ENCODE measurements at places on chromosomes 7 and 10.

- DNase-seq, result no peak
Measured at GRCh38 chr10:96170230-96170629, 40.1 kb downstream of the ZNF518A start.

GRCh38 chr10:2463316-2463715 is 604.0 kb upstream of the PFKP start:
- no peak for DNase-seq

DNA sequence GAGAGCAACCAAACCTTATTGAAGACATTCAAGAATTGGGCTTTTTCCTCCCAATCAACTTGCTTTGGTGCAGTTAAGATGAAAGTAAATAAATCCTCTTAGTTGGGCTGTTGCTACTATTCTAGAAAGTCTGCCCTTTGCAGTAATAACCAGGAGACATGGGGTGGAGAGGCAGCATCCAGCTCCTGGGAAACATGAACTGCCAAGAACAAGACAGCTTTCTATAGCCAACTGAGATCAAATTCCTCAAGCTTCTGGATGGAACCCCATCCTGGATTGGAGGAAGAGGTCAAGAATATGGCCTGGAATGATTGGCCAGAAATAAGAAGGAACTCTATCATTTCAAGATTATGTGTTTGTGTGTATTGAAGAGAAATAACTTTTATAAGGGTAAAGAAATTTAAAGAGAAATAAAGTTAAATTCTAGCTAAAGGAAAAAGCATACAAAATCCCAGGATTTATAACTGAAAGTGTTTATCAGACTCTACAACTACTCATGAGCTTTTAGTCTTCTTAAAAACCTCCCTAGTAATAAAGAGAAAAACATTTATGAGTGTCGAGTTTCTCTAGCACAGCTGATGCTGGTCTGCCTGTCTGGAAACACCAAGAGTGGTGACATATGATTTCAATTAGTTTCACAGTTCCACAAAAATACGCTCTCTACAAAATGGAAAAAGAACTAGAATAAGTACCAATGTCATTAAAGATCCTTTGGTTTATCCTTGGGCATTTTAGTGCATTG is 70.1 kb upstream of the COL1A2 start:
- DNase-seq, result no peak

DNA sequence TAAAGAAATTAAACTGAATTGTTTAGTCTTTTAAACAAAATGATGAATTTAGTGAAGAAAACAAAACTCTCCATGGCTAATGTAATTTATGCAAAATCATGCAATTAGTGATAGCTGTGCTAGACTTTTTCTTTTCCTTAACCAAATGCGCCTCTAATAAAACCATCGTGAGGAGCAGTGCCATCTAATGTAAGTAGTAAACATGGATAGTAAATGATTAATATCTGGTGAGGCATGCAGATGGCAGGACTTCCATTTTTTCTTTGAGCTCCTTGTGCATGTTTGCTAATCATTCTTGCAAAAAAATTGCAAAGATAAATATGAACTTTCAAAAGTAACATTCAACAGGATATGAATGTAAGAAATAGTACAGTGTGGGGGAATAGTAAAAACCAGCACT is 2.3 kb downstream of the INSYN2A start:
- no peak for DNase-seq

DNA sequence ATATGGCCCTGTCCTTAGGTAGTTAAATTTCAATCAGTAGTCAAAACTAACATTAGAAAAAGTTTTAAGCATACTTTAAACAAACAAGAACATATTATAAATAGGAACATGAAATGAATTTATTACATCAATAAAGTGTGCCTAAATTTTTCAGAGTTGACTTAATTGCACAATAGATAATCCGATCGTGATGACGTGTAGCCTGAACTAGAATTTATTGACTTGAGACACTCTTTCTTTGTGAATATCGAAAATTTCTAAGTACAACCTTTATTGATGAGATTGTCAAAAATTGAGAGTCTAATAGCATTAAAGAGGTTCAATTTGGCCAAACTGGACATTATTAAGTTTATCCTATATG is 56.0 kb downstream of the CALD1 start:
- DNase-seq, result no peak

- DNase-seq, result no peak
Measured at GRCh38 chr7:10940704-10941355, 32.8 kb upstream of the PHF14 start.

- no peak for DNase-seq
Measured at GRCh38 chr10:105070952-105071351, 429.9 kb downstream of the SORCS3 start.

DNA sequence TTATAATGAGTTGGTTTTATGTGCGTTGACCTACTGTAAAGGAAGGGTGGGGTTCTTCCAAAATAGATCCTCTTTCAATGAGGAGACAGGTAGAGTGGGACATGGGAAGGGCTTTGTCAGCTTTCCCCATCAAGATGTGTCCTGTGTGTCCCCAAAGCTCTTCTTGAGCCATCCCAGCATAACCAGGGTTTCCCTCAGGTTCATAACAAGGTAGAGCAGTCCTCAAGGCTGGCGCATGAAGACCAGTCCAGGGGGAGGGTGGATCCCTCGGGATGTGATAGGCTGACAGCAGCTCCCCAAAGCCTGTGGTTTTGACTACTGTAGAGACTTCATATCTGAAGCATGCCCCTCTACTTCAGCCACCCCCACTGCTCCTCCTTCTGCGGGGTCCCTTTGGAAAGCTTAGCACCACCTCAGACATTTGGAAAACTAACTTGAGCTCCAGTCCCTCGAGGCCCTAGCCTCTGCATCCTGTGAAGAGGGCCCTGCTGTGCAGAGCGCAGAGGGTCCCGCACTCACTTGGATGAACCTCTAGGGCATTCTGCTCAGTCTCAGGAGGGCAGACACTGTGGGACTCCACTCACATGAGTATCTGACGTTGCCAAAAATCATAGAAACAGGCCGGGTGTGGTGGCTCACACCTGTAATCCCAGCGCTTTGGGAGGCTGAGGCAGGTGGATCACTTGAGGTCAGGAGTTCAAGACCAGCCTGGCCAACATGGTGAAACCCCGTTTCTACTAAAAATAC is 1.1 kb upstream of the GIMAP8 start:
- no peak for DNase-seq
